ENCODE measurements at places on chromosomes 2 and 18. TPM values are rescaled to one million over a fixed set of nuclear protein-coding genes. Genes with fewer than 3 reads are reported as not detected.

GRCh38 chr2:57859755-57860154 lies 186.9 kb upstream of the VRK2 start:
- no peak for DNase-seq

DNA sequence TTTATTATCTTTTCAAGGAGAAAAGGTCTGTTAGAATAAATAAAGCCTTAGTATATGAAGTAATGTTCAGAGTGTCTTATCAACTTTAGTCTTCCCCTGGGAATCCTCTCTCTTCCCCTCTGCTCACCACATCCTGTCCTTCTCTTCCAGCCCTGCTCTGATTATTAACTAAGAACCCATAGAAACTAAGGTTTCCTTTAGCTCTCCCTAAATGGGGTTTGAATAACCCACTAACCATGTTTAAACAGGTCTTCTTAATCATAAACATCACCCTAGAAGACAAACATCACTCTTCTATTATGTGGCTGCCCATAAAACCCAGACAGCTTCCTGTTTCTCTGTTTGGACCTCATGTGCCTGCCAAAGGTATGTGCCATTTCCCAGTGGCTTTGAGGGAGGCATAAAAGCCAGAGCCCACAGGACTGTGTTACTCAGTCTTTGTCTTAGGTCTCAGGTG lies 50.1 kb downstream of the SLC14A1 start:
- DNase-seq: peak; percentile 74

DNA sequence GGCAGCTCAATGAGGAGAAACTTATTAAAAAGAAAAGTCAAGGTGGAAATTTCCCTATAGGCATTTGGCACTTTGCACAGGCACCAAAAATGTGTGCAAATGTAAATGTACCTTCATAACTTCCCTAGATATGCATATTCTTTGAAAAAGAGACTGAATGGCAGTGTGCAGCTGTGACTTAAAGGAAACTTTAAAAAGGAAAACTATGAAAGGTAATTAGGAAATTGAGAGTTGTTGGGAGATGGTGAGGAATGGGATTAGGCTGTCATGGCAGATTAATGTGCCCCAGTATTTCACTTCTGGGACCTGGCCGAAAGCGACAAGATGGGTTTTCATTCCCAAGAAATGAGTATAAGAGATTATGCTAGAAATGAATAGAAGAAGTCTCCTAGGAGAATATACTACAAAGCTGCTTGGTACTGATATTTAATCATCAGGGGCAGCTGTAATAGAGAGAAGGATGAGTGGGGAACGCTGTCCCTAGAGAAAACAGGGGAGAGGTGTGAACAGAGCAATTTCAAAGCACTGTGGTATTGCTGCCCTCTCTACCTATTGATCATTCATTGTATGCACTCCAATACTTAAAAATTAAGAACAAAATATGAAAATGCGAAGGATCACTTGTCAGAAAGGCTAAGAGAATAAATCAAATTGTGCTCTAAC lies 313.1 kb downstream of the AGPS start:
- no peak for DNase-seq

GRCh38 chr18:709771-710170 lies 2.7 kb downstream of the ENOSF1 start:
- no peak for DNase-seq

GRCh38 chr2:69789772-69790600 lies 39.5 kb upstream of the GMCL1 start:
- peak; percentile 39 for DNase-seq

DNA sequence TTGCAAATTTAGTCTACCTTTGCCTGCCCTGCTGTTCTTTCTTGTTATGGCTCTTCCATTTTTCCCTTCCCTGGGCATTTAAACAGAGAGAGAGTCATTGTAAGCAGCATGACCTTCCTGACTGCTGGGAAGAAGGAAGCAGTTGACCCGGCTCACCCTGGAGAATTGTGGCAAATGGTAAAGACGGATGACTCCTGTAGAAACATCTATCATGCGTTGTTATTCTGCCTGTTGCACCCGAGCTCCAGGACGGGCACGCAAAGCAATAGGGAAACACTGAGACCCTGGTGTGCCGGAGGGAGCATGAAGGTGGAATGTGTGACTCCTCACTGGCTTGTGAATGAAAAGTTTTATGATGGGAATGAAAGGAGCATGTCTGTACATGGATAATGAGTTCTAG lies 113.3 kb downstream of the OSBPL6 start:
- no peak for DNase-seq

DNA sequence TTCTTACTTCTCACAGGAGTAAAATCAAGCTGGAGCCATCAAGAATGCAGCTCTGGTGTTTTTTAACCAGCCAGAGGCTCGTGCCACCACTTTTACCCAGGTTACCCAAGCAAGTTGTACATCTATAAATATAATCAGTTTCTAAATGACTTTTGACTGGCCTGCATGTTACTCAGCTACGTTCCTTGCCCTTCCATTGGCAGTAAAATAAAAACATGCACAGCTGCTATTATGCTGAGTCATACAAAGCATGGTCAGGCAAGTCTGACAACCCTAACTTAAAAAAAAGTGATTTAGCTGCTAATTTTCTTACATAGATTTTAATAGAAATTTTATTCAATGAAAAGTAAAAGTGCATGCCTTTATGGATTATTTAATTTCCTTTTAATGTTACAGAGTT lies 111.7 kb upstream of the CSRNP3 start:
- DNase-seq: peak; percentile 74

- DNase-seq: peak; percentile 43
These were observed 3.6 kb upstream of the DLX2 start for GRCh38 chr2:172106108-172106961.

- no peak for DNase-seq
These were observed 74.5 kb downstream of the USP40 start for GRCh38 chr2:233492078-233492477.

GRCh38 chr2:218393750-218394290 lies 5.8 kb upstream of the CTDSP1 start:
- DNase-seq: no peak

- peak; percentile 4 for DNase-seq
These were observed 248.2 kb downstream of the PHLPP1 start for GRCh38 chr18:62963507-62963906.

DNA sequence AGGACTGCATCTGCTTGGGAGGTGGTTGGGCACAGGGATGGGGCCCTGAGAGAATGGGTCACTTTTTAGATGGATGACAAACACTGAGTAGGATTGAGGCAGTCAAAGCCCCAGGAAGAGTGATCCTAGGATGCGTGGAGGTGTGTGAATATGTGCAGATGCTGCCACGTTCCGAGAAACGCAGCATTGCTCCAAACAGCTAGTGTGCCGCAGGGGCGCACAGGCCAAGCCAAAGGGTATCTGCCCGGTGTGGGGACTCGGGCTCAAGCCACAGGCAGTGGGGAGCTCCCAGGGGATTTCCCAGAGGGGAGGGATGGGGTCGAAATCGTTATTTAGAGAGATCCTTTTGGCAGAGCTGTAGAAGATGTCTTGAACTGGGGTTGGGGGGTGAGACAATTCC lies 274.1 kb downstream of the ALPK2 start:
- DNase-seq: no peak

- peak; percentile 77 for DNase-seq
These were observed 45.0 kb downstream of the SLC38A11 start for GRCh38 chr2:164910101-164910899.

GRCh38 chr18:7259475-7259874 lies 28.6 kb downstream of the LRRC30 start:
- DNase-seq: no peak

DNA sequence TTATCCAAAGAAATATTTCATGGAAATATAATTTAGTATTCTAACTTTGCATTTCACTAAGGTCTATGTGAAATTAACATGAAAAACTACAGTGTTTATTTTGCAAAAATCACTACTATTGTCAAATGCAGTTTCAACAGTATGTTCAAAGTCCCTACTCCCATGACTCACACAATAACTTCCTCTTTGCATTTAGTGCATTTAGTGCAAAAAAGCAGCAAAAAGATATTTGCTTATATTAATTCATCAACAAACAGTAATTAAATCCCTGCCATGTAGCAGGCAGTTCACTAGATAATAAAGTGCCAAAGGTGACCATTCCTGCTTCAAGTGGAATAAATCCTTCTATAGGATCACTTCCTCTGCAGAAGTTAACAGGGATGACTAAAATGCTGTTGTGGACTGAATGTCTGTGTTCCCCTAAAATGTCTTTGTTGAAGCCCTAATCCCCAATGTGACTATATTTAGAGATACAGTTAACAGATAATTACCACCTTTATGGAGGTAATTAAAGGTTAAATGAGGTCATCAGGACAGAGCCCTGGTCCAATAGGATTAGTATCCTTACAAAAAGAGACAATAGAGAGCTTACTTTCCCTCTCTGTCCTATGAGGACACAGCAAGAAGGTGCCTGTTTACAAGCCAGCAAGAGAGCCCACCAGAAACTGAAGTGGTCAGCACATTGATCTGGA lies 61.7 kb downstream of the STK39 start:
- no peak for DNase-seq

GRCh38 chr18:8584798-8585197 lies 24.4 kb upstream of the RAB12 start:
- no peak for DNase-seq

DNA sequence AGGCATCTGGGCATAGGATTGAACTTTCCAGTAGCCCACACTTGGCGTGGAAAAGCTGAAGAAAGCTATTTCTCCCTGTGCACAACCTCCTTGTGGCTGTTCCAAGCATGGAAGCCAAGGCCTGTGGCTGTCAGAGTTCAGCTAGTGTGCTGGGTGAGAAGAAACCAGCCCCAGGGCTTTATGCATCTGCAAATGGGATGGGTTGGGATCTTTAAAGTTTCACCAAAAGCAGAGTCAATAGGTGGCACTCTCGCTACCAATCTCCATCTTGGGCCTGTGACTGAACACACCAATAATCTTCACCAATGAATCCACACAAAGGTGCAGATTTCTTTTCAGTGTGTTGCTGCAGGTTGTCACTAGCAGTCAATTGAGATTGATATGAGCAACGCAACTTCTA lies 542.8 kb downstream of the NRXN1 start:
- no peak for DNase-seq

DNA sequence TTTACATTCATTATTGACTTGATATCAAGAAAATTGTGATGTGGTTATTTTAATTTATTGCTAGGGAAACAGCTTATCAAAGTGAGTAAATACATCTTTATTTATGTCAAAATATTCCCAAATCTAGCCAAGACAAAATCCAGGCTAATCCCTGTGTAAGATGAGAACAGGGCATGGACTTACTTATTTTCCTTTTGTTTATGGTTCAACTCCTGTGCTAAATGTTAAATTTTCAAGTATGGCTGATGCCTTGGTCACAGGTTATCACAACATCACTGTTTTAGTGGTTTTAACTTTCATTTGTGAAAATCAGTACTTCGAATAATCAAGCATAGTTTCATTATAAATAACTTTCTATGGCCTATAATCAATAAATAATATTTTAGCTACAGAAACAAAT lies 657.0 kb upstream of the SYT4 start:
- DNase-seq: no peak

- DNase-seq: no peak
These were observed 84.2 kb downstream of the DYNC1I2 start for GRCh38 chr2:171771463-171771862.

DNA sequence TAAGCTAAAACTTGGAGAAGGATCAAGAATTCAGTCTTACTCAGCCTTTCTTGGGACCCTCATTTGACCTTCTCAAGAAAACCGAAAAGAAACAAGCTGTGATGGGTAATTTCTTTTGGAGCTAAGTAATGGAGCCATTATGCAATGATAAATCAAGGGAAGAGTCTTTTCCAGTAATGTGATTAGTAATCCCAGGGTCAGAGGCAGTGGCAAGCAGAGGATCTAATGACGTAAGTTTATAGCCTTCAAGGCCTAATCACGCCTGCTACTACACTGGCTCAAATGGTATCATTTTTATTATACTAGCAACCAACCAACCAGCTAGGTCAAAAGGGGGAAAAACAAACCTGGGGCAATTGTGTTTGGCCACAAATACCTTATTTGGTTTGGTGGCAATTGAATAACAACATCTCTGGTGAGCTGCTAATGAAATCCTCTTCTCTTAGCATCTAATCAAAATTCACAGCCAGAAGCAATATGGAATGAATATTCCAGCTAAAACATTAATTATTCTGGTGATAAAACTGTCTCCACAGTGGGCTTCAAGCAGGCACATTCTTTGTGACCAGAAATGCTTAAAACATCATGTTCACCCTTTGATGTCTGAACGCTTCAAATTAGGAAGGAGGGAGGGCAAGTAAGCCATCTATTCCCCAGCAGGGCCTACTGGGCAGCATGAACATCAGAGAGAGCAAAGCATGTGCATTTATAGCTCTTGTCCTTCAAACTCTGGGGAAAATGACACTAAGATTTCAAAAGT lies 114.9 kb upstream of the SULT1C3 start:
- DNase-seq: no peak

- DNase-seq: peak; percentile 61
These were observed 129.7 kb upstream of the OSR1 start for GRCh38 chr2:19488009-19488691.

DNA sequence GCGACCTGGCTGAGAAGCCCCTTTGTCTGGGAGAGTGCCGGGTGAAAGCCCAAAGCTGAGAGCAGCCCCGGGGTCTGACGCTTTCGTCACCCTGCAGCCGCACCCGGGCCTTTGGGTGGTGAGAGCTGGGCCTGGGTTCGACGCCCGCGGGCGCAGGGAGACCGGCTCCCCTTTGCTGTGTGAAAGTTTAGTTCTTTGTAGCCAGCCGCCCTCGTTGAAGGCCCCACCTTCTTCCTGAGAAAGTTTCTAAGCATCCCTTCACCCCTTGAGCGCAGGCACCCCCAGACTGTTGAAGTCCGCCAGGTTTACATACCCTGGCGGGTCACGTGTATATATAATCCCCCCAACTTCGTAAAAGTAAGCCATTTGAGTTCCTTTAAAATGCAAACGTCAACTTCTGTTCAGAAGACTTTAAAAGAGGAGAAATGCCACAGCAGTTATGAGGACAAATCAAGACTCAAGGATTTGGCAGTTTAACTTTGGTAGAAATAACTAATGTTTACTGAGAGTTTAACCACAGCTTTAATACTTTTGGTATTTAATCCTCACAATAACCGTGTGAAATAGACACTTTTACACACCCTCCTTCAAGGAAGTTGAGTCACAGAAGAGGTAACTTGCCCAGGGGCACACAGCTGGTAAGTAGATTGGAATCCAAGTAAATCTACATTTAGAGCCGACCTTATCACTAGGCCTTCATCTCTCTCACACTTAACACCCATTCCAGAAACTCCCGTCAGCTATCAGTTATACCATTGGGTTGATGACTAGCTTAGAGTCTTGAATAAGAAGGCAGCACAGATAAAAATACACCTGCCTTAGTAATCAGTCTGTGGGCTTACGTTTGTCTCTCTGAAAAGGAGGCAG lies 1.1 kb upstream of the MBOAT2 start:
- DNase-seq: peak; percentile 36

GRCh38 chr2:85662899-85663593 lies 5.0 kb downstream of the SFTPB start:
- DNase-seq: peak; percentile 95

DHX57 gene
- total RNA-seq: 24.4 TPM

GPBAR1 gene
- not detected for total RNA-seq

ASB18 gene
- not detected for total RNA-seq

FAM161A gene
- total RNA-seq: 1.1 TPM

ZNF385B gene
- total RNA-seq: not detected

METAP1D gene
- total RNA-seq: 3.4 TPM

C2orf15 gene
- total RNA-seq: under 0.01 TPM

Data from IMR-90 (cell line).